ENCODE measurements at places on chromosomes 2 and 18.

GRCh38 chr2:107775211-107775610 lies 51.5 kb upstream of the RGPD4 start:
- H3K4me1 ChIP-seq: no peaks in the 10 kb centered on the region
- no peak for DNase-seq
- no peaks in the 10 kb centered on the region for H3K36me3 ChIP-seq
- H3K4me3 ChIP-seq: no peak overlapping the region
- H3K27ac ChIP-seq: no peak overlapping the region
- no peaks in the 10 kb centered on the region for H3K27me3 ChIP-seq

DNA sequence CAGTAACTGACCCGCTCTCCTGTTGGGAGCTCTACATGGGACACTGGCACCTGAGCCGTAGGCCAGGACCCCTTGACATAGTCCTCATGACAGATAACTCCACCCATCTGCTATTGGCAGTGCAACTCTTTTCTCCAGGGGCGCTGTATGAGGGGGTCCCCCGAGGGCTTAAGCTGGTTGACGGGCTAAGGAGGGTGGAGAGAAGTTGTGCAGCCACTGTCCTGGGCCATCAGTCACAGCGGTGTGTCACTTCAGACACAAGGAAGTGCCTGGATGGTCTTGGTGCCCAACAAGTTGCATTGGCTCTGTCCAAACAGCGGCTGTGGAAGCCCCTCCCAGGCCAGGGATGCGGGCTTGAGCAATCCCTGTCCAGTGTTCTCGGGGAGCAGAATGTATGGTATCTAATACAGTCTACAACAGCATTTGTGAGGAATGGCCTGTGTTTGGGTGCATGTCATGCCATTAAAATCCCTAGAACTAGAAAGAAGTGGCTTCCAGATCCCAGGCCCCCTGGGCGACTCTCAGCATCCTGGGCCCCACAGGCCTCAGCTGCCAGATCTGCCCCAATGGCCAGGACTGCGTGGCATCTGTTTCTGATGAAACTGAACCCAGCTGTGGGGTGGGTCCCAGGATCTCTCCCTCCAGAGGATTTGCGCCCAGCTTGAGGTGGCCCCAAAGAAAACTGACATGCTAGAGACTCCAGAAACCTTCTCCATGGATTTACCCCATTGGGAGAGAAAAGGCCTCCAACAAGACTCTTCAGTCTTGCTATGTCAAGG lies 23.3 kb downstream of the TTC32 start:
- no peak for DNase-seq
- no peak overlapping the region for H3K4me3 ChIP-seq
- H3K27ac ChIP-seq: no peak overlapping the region
- H3K36me3 ChIP-seq: no peaks in the 10 kb centered on the region
- H3K27me3 ChIP-seq: no peaks in the 10 kb centered on the region

DNA sequence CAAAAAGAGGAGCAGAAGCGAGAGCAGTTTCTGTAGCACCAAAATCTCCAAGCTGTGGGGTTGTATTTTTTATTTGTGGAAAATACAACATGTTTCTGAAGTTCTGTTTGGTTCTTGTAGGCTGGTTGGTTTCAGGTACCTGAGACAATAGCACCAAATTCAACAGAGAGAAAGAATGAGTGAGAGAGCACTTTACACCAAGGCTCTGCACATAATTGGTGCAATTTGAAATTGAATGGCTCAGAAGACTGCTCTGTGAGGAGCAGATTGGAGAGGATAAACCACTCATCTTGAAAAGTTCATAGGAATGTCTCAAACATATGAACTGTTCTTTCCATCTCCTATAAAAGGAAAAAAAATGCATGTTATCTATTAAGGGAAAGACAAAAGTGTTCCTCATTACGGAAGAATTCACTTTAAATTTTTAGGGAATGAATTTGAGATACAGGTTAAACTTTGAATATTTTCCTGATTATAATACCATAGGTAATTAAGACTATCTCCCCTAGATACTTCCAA lies 175.1 kb downstream of the ATAD2B start:
- H3K27me3 ChIP-seq: no peaks in the 10 kb centered on the region
- no peak overlapping the region for H3K27ac ChIP-seq
- H3K4me1 ChIP-seq: no peaks in the 10 kb centered on the region
- H3K36me3 ChIP-seq: no peaks in the 10 kb centered on the region
- no peak for DNase-seq
- no peak overlapping the region for H3K4me3 ChIP-seq

DNA sequence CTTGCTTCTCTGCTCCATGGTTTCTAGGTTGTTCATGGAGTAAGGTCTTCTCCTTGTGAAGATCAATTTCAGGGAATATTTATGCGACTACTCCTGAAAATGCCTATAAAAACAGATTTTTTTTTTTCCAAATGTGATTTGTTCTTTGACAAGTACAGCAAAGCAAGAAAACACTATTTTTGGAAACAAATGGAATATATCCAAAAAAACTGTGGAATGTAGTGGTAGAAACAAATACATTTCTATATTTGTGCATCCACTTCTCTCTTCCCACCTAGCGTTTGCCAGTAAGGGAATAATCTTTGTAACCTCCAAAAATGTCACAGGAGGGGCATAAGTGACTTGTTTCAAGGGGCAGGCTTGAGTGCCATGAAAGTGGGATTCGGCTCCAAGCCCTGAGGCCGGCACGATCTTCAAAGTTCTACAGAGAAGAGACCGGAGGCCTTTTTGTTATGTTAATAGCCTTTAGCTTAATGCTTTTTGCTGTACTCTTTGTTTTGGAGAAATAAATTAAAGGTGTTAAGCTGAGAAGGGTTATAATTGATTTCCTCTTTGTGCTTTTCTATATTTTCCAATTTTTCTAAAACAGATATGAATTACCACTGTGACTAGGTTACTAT lies 200.6 kb downstream of the NRP2 start:
- DNase-seq: no peak
- no peak overlapping the region for H3K4me3 ChIP-seq
- no peak overlapping the region for H3K27ac ChIP-seq

DNA sequence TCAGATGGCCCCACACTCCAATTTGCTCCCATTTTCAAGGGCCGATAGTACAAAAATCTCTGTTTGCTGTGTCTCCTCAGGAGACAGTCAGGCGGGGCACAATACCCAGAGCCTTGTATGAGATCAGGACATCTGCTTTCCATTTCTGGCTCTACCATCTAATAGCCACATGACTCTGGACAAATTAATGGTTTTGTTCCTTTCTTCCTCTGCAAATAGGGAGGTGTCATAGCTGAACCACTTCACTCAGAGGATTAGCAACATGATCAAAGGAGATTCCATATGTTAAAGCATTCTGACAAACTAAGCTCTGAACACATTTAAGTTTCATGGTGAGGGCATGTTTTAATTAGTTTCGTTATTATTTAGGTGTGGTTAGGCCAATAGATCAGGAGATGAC lies 602.1 kb upstream of the SYT4 start:
- no peak overlapping the region for H3K4me3 ChIP-seq
- DNase-seq: no peak
- no peaks in the 10 kb centered on the region for H3K4me1 ChIP-seq
- H3K27ac ChIP-seq: no peak overlapping the region
- no peaks in the 10 kb centered on the region for H3K27me3 ChIP-seq
- no peaks in the 10 kb centered on the region for H3K36me3 ChIP-seq

DNA sequence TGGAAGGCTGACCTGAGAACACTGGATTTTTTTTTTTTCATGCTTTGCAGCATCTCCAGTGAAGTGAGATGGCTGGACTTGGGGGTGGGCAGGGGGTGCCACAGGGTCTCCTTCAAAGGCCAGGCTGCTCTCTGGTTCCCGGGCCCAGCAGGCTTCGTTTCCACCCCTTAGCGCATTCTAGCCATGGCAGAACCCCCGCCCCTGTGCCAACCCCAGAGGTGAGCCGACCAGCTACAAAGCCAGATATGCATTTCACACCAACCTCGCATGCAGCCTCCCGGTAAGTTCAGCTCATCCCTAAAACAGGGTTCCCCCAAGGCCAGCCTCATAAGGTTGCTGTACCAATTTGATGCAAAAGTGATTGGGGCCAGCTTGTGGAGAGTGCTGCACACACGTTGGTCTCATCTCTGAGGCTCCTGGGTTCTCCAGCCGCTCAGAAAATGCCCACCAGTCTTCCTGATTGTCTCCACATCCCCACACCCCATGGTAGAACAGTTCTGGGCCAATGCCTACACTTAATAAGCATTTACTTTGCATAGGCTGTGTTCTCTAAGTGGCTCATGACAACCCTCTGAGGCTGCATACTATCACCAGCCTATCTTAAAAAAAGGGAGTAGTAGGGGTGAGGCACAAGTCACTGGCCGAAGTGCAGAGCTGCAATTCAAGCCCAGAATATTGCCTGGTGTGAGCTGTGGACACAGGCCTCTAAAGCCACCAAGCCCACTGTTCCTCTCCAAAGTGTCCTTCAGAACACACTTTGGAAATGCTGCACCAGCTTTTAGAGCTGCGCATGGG lies 23.3 kb downstream of the SMAD7 start:
- no peak for DNase-seq
- H3K27me3 ChIP-seq: no peaks in the 10 kb centered on the region

GRCh38 chr2:14023558-14023957 lies 609.0 kb upstream of the LRATD1 start:
- H3K4me3 ChIP-seq: no peak overlapping the region
- no peaks in the 10 kb centered on the region for H3K36me3 ChIP-seq
- no peak for DNase-seq
- H3K4me1 ChIP-seq: no peaks in the 10 kb centered on the region
- no peak overlapping the region for H3K27ac ChIP-seq

DNA sequence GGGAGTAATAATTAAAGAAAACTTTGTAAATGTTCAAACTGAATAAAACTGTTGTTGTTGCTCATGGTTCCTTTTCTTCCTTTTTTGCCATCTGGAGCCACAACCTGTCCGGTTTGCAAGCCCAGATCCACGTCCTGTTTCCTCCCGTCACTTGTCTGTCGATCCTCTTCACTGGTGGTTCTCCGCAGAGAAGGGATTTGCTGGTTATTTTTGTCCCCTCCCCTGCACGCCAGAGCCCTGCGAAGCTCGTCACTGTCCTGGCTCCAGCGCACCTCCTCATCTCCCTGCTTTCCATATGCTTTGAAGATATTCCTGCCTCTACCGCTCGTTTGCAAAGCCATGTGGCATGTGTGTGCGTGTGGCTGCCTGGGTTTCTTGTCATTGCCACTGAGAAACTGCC lies 461.4 kb downstream of the RNF144A start:
- H3K36me3 ChIP-seq: no peaks in the 10 kb centered on the region
- H3K27me3 ChIP-seq: no peaks in the 10 kb centered on the region
- H3K4me3 ChIP-seq: no peak overlapping the region
- H3K4me1 ChIP-seq: peaks cover 7% of the 10 kb centered on the region
- H3K27ac ChIP-seq: no peak overlapping the region

GRCh38 chr2:15763106-15763821 lies 171.6 kb downstream of the DDX1 start:
- DNase-seq: no peak
- H3K27ac ChIP-seq: no peak overlapping the region

GRCh38 chr18:60861575-60861974 lies 471.7 kb upstream of the CDH20 start:
- no peaks in the 10 kb centered on the region for H3K36me3 ChIP-seq
- H3K27ac ChIP-seq: no peak overlapping the region
- no peaks in the 10 kb centered on the region for H3K27me3 ChIP-seq
- H3K4me3 ChIP-seq: no peak overlapping the region
- H3K4me1 ChIP-seq: peaks cover 2% of the 10 kb centered on the region

DNA sequence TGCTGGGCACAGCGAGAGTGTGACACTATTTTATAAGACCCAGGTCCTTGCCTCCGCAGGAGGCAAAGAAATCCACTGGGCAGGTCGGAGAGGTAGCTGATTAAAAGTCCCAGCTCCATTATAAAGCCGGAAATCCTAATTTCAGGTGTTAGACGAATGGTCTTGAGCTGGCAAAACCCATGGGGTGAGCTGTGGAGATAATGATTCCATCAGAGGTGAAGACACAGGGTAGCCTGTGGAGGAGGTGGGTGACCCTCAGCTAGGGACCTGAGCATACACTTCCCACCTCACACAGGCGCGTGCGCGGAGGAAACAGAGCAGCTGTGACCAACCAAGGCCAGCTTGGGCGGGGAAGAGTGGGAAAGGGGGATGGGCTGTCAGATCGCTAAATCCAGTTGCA lies 201.7 kb upstream of the CXCR4 start:
- no peak overlapping the region for H3K4me3 ChIP-seq
- no peaks in the 10 kb centered on the region for H3K27me3 ChIP-seq
- no peak for DNase-seq
- H3K4me1 ChIP-seq: no peaks in the 10 kb centered on the region
- no peaks in the 10 kb centered on the region for H3K36me3 ChIP-seq

DNA sequence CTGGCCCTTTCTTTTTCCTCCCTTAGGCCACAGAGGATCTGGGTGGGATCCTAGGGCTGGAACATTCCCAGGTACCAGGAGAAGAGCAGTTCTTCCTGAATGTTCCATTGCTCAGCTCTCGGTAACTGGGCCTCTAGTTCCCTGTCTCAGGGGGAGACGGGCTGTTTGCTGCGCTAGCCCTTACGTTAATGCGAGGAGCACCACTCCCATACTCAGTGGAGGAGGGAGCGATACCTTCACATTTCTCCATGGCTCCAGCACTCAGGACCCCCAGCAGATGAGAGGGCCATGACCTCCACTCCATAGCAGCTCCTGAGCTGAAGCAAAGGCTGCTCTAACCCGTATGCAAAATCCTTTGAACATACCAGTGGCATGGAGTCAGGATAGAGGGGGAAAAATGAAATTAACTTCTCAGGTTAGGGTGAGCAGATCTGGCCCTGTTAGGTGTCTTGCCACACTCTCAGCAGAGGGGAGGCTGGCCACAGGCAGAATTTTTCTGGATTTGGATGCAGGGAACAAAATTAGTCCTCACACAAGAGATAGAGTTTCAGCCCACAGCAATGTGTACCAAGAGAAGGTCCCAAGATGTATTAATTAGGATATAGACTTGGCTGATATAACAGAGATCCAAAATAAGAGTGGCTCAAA lies 206.7 kb downstream of the ZFP36L2 start:
- H3K4me3 ChIP-seq: no peak overlapping the region
- H3K36me3 ChIP-seq: no peaks in the 10 kb centered on the region
- no peak overlapping the region for H3K27ac ChIP-seq
- H3K4me1 ChIP-seq: peaks cover 29% of the 10 kb centered on the region
- DNase-seq: no peak
- H3K27me3 ChIP-seq: no peaks in the 10 kb centered on the region

DNA sequence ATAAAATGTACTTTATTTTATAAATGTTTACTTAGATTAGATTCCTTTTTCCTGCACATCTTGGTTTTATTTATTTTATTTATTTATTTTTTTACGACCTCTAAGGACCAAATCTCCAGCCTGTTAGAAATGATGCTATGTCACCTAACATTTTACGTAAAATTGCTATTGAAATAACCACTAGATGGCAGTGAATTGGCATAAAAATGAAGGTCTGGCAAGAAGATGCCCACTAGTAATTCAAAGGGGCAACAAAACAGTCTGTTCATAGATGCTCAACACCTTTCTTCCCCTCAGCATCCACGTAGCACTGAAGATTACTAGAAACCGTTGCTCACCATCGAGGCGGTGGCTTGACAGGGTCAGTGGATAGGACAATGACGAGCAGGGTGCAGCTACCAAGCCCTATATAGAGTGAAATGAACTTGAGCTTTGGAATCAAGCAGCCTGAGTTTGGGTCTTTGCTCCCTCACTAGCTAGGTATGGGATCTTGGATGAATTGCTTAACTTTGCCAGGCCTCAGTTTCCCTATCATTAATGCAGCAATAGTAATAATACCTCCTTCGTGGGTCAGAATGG lies 128.7 kb upstream of the L3MBTL4 start:
- DNase-seq: peak; percentile 15
- no peaks in the 10 kb centered on the region for H3K36me3 ChIP-seq
- H3K4me1 ChIP-seq: no peaks in the 10 kb centered on the region
- H3K4me3 ChIP-seq: no peak overlapping the region
- H3K27ac ChIP-seq: no peak overlapping the region

GRCh38 chr2:210899131-210899530 lies 342.7 kb downstream of the CPS1 start:
- H3K27ac ChIP-seq: no peak overlapping the region
- DNase-seq: no peak
- H3K27me3 ChIP-seq: no peaks in the 10 kb centered on the region
- no peaks in the 10 kb centered on the region for H3K4me1 ChIP-seq
- H3K36me3 ChIP-seq: no peaks in the 10 kb centered on the region
